Liver (tissue), 10 donors: ENCODE measurements at places on chromosomes 13 and 19. TPM values are rescaled to one million over a fixed set of nuclear protein-coding genes. Genes with fewer than 3 reads are reported as not detected.

DNA sequence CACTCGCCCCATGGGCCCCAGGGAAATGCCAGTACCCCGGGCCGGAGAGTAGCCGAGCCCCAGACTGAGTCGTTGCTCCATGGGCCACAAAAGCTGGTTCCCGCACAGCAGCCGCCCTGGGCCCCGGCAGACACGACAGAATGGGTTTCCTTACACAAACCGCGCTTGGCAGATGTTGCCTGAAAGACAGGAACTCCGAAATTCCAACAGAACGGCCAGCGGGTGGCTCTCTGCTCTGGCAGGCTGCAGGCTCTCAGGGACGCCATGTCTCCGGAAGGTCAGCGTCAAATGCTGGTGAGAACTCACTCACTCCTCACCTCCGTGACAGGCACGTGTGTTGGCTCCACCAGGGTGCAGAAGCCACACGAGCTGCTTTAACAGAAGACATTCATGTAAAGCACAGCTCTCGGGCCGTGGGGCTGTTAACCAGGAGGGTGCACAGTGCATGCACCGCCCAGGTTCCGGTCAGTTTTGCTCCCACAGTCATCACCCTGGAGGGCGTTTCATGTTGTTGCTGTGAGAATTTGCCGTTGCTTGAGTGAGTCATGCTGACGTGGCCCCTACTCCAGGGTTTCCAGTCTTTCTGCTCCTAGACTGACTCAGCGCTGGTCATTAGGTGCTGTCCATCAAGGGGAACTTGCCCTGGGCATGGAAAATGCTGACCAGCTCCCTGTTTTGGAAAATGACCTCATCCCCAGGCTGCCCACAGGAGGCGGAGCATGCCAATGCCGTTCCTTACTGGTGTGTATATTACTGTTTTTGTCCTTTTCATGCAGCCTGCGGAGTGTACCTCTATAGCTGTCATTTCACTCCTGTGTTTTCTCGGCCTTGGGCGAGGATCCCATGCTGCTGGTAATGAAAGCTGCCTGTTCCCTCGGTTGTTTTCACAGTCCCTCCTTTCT, 44.8 kb downstream of the ANKRD10 start:
- peak overlapping the region; percentile 67 for H3K27ac ChIP-seq
- no peaks in the 10 kb centered on the region for H3K36me3 ChIP-seq
- no peaks in the 10 kb centered on the region for H3K27me3 ChIP-seq
- DNase-seq = no peak

GRCh38 chr19:41758846-41759245, 3.5 kb downstream of the CEACAM6 start:
- no peaks in the 10 kb centered on the region for H3K27me3 ChIP-seq
- H3K27ac ChIP-seq = no peak overlapping the region
- H3K4me3 ChIP-seq = no peak overlapping the region
- H3K4me1 ChIP-seq = no peaks in the 10 kb centered on the region
- H3K36me3 ChIP-seq = no peaks in the 10 kb centered on the region
- no peak for DNase-seq

DNA sequence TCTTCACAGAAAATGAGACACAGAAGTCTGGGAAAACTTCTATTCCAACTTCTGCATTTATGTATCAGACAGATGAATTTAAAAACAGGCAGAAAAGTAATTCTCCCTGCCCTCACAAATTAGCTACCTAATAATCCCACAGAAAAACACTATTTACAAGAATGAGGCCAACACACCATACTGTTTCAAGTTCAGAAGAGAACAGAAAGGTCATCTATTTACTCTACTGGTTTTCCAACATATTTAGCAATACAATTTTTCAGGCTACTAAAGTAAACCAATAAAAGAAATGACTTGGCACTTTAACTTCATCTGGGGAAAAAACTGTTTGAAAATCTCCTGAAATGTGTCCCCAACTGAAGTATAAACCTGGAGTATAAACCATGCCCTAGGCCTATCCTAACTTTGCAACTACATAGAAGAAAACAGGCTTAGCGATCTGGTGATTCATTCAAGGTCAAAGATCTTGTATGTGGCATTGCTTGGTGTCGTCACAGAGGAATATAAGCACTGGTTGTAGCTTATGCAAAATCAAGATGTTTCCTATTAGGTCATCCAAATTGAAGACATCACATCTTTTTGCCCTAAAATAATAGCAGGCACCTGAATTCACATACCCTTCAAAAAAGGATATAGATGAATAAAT, 20.1 kb upstream of the EBPL start:
- H3K27me3 ChIP-seq = no peaks in the 10 kb centered on the region
- H3K36me3 ChIP-seq = peaks cover 13% of the 10 kb centered on the region
- no peak overlapping the region for H3K4me3 ChIP-seq
- no peak for DNase-seq
- H3K4me1 ChIP-seq = no peaks in the 10 kb centered on the region

The PRX gene
- total RNA-seq = 0.56 TPM

DNA sequence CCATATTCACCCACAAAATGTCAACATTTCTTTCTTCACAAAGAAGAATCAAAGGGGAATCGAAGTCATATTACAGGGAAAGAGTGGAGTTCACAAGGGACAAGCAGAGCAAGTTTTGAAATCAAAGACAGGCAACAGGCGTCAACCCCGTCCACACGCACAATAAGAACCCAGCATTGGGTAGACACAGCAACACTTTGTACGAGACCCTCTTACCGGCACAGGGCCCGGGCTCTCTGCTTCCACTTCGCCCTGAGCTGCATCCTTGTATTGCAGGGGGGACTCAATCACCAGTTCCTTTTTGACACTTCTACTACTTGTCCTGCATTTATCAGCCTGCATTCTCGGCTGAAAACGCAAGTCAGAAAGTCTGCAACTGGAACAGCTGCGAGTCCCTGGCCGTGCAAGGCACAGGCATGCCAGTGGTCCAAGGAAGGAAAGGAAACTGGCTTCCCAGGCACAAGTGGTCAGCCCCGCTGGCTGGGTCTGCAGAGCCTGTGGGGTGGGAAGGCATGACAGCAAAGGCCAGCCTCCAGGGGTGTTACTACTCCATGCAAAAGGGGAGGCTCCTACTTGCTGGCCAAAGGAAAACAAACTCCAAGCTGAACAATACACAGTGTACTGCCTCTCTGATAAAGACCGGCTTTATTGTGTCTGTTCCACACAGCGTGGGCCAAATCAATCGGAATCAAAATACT, at the start of gene DOCK9:
TSS of gene DOCK9 (minus strand) at position 497 of the 698 bp plus-strand sequence. CDS start at position 342, 155 bp downstream.
- DNase-seq = no peak
- no peak within 1 kb of the TSS for H3K27ac ChIP-seq
- H3K27me3 ChIP-seq = no peaks in the 10 kb centered on the region
- H3K36me3 ChIP-seq = no peaks in the 10 kb centered on the region
- H3K4me3 ChIP-seq = peak within 1 kb of the TSS; percentile 28

DNA sequence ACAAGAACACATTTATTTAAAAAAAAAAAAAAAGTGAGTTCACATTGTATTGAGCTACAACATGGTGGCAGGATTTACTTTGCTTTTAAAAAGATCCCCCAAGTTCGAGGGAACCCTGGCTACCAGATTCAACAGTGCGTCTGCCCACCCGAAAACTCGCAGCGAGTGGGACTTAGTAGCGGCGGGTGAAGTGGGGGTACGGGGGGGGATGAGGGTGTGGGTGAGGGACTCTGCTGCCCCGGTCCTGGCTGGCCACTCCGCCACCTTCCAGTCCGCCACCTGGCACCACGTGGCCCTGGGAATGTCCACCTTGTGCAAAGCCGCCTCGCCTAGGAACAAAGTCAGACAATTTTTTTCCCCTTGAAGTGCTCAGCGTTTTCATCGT, 19.3 kb upstream of the TINCR start:
- no peaks in the 10 kb centered on the region for H3K4me1 ChIP-seq
- DNase-seq = no peak
- H3K36me3 ChIP-seq = peaks cover 58% of the 10 kb centered on the region
- H3K4me3 ChIP-seq = no peak overlapping the region

DNA sequence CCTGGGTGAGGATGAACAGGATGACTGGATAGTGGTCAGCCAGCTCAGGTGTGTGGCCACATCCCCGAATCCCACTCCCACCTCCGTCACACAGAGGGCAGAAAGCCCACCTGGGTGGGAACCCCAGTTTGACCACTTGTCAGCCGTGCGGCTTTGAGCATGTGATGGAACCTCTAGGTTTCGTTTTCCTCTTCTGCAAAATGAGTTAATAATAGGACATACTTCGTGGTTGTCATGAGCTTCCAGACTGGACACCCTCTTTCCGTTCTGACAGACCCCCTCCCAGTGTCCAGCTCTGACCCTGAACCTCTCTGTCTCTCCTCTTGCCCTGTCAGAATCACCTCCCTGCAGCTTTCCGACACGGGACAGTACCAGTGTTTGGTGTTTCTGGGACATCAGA, 1.8 kb downstream of the AXL start:
- peak overlapping the region; percentile 76 for H3K27ac ChIP-seq
- H3K27me3 ChIP-seq = peaks cover 2% of the 10 kb centered on the region
